Left kidney (tissue), 8 donors: ENCODE measurements at places on chromosomes 11 and 22. TPM values are rescaled to one million over a fixed set of nuclear protein-coding genes. Genes with fewer than 3 reads are reported as not detected.

The CBLIF gene
- 0.20 TPM for polyA plus RNA-seq

The PGM2L1 gene
- 4.4 TPM for polyA plus RNA-seq

The DPP3 gene
- polyA plus RNA-seq = 24.3 TPM

The HEPHL1 gene
- 0.33 TPM for polyA plus RNA-seq

The PAAF1 gene
- 40.1 TPM for polyA plus RNA-seq

The NFAM1 gene
- polyA plus RNA-seq = 0.81 TPM

The DEFB131B gene
- polyA plus RNA-seq = 1.4 TPM

The C11orf65 gene
- 3.4 TPM for polyA plus RNA-seq

DNA sequence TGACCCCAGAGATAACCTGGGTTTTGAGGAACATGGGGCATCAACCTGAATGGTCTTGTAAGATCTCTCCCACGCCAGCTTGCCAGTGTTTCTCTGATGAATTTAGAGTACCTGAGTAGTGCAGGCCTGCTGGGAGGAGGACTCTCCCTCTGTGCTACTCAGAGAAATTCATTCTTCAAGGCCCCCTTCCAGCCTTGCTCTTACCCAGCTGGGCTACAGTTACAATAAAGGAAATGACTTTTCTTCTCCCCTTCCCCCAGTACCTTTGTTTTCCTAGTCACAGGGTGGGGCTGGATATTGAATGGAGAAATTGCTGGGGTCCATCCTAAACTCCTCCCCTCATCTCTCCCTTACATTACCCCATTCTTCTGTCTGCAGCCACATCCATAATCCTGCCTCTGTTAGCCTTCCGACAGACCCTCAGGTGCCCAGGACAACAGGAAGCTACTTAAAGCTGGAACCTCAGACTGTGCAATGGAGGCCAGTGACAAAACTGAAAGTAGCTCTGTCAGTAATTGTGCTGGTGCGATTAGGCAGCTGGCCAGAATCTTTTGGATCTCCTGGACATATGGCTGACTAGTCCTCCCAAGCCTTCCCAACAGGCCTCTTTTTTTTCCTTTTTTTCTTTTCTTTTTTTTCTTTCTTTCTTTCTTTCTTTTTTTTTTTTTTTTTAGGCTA, 17.4 kb downstream of the LIMK2 start:
- no peak for DNase-seq

DNA sequence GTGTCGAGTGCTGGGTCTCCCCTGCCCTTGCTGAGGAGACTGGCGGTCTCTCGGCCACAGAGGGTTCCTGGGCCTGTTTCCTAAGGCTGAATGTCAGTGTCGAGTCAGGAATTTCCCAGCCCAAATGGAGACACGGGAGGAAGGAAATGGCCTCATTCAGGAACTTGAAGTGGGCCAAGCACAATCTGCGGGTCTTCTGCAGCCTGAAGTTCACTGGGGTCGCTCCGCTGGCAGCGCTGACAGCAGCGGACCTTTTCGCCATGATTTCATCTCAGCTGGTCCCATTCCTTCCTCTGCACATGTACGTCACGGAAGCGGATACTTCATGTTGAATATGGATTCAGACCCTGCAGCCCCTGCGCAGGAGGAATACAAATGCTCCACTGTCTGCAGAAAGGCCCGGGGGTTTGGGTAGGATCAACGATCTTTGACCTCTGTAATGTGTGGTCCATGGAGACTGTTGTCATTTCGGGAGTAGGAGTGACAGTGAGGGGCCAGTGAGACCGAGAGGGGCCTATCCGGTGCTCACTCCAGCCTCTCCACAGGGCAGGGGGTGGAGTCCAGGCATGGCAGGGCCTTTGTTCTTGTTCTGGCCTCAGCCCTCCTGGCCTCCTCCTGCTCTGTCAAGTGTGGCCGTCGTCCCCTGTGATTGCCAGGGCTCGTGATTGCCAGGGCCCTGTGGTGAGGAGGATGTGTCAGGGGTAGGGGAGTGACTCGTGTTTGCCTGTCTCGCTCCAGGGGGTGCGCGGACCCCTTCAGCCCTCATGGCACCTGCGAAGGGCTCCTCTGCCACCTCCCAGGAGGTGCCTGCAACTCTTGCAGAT, 402.3 kb downstream of the TBC1D22A start:
- DNase-seq = no peak

GRCh38 chr11:132114185-132114584, 743.8 kb downstream of the NTM start:
- no peak for DNase-seq

DNA sequence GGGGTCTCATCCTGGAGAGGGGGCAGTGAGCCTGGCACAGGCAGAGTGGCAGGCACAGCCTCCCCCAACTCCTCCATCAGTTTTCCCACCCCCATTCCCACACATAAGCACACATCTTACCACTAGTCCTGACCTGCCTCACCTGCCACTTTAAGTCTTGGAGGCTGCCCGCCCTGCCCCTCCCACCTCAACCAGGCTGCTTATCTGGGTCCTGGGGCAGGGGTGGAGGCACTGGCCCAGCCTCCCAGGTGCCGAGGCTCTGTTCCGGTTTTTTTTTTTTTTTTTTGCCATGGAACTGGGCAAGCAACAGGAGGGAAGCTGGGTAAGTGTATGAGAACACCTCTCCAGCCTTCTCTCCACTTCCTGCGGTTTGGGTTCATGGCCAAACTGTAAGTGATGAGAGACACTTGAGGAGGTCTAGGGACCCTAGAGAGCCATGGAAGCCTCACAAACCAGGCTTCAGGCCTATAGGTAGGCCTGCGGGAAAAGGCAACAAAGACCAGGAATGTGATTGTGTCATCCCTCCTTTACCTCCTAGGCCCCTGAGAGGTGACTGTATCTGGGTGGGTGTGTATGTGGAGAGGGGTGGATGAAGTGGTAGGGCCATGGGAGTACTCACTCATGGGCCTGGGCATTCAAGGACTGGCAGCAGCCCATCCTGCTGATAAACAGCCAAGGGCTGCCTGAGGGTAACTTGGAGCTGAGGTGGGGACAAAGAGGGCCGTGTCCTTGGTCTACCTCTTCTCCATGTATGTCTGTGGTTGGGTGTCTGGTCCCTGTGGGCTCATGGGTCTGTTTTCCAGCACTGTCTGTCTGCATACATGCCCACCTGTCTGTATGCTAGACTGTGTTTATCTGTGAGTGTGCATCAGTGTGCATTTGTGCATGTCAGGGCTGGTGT, 22.6 kb downstream of the PHLDB1 start:
- no peak for DNase-seq

DNA sequence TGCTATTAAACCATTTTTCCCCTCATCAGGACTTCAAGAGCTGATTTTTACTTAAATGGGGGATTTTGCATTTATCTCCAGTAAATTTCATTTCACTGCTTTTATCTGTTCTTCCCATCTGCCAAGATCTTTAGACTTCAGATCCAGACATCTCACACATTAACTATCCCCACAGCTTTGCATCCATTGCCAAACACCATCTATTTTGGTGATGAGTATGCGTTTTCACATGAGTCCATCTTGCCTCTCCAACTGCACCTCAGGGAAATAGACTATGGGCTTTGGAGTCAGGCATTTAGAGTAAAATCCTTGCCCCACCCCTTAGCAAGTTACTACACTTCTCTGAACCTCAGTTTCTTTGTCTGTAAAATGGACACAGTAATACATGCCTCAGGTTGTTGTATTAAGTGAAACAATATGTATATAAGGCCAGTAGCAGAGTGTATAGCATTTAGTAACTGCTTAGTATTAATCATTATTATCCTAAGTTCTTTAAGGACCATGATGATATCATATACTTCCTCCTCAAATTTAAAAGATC, 53.6 kb upstream of the NFRKB start:
- DNase-seq = no peak

DNA sequence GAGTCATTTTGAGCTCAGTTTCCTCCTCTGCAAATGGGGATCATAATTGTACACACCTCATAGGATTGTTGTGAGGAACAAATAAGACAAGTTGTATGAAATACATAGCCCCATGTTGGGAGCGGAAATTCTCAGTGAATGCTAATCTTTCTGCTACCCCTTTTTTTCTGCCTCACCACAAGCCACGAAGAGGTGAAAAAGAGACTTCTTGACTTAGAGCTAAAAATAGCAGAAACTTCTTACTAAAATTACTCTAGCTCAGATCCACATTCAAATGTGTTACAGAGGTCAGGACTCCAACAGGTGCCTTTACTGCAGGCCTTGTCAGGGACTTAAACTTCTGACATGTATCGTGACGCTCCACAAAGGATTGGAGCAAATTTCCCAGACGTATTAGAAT, 128.5 kb downstream of the MIAT start:
- no peak for DNase-seq

DNA sequence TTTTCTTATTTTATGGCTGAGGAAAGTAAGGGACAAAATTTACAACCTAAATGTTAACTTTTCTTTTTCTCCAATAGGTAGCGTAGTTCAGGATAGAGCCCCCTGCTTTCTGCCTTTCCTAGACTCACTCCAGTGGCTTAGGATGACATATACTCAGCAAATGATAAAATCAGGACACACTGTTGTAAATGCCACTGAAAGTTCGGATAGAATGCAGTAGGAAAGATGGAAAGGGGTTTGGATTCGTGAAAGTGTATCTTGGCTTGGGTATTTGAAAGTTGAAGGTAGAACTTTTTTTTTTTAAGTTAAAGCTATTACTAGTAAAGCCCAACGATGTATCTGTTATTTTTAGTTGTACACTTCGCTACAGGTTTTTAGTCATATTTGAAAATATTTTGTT, 2.2 kb downstream of the DYNC2H1 start:
- no peak for DNase-seq

- no peak for DNase-seq
These were observed 17.9 kb downstream of the APLNR start for GRCh38 chr11:57219021-57219627.

GRCh38 chr11:61297341-61297740, 2.2 kb upstream of the VWCE start:
- no peak for DNase-seq

DNA sequence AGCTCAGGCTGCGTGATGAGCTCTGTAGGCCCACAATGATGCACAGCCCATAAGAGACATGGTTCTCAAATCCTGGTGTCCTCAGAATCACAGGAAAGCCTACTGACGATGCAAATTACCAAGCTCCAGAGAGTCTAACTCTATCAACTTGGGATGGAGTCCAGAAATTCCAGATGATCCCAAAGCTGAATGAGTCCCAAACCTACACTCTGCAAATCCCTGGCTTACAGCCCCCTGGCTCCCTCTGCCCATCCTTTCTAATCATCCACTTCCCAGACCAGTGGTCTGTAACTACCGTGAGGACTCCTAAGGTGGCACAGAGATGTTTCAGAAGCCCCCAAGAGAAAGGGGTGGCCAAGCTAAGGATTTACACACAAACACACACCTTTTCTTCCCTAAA, 13.5 kb downstream of the ARFGAP2 start:
- no peak for DNase-seq

DNA sequence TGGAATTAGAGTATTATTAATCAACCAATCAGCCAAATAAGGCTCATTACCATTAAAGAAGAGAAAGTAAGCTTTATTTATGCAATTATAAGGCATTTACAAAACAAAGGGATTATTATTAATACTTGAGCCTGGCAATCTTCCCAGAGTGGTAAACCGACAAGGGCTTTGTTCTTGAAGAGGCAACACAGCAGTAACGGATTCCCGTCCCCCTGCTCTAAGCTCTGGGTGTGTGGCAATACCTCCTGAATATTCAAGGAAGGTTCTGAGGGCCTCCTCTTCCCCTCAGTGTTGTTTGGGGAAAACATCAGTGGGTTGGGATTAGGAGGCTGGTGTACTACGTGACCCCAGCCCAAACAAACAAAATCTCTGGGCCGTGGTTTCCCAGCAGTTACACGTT, 176.5 kb downstream of the TENM4 start:
- no peak for DNase-seq

- peak; percentile 58 for DNase-seq
These were observed 429 bp downstream of the SLC39A13 start for GRCh38 chr11:47408598-47409439.

DNA sequence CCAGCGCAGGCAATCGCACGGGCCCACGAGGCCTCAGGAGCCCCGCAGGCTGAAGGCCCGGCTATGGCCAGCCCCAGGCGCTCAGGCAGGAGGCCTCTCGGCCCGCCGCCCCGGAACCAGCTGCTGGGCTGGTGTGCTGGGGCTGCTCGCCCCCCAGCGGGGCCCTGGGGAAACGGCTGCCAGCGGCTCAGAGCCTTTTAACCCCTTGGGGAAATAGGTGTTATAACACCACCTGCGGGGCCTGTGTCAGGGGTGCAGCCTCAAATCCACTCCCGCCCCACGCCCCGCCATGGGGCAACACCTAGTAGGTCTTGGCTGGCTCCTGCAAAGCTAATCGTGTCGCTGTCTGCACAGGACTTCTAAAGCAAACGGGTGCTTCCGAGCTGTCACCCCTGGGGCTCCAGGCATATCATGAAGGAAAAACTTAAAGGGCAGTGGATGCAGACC, 237.4 kb downstream of the TTC28 start:
- DNase-seq = peak; percentile 84

GRCh38 chr11:122756417-122756816, 81.9 kb upstream of the CRTAM start:
- no peak for DNase-seq

DNA sequence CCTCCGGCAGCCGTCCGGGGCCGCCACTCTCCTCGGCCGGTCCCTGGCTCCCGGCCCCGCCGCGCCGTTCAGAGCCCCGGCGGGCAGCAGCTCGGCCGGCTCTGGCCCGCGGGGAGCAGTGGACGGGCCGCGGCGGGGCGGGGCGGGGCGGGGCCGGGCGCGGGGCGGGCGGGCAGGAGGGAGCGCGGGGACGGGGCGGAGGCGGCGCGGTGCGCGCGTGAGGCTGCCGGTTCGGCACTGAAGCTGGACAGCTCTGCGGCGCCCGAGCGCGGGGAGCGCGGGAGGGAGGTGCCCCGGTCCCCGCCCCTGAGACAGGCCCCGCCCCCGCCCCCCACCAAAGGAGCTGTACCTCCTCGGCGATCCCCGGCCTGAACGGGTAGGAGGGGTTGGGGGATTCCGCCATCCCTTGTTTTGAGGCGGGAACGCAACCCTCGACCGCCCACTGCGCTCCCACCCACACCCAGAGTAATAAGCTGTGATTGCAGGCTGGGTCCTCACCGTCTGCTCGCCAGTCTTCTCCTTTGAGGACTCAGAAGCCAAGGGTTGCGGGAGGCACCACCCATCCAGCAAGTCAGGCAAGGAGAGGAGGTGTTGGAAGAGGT, at the start of gene DRD2:
Gene DRD2 (minus strand): TSS at position 239 of the 602 bp plus-strand sequence. CDS start 50,747 bp downstream, outside the sequence.
- DNase-seq = no peak

DNA sequence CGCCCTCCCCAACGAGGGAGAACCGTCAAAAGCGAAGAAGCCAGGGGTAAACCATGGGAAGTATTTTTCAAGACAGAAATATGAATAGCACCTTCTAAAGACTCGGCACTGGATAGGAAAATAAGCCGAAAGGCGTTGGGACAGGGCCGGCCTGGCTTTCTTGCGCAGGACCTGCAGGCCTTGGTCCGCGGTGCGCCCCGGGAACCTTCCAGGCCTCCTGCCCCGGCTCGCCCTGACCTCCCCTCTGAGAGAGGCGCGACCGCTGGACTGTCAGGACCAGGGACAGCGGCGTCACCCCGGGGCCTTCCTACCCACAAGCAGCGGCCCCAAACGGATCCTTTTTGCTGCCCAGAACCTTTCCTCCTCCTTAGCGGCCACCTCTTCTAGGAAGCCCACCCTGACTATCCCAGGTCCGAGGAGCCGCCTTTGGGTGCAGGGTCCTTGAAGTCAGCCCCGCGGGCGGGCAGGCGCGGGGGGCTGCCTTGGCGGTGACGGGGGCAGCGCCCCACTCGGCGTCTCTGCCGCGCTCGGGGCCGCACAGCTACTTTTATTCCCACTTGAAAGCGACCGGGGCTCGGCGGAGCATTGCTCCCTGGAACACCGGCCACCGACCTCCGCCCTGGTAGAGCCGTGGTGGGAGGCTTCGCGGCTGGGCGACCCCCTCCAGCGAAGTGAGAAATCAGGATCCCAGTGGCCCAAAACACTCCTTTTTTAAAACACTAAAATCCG, 650 bp upstream of the MAPK11 start:
- no peak for DNase-seq
